ENCODE measurements at places on chromosomes 1 and 21.

DNA sequence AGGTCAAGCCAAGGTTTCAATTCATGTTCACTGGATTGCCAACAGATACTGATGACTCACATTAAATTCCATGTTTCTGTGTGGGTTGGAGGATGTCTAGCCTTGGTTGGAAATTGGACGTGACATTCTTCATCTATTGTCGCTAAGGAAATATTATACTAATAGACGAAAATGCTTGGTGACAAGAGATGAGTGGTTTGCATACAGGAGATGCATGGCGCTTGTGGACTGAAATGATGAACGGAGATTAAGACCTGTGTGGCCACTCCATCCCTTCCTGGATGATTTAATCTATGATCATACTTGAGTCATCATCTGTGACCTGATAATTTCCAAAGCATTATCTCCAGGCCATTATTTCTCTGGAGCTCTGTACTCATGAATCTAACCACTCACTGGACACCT is 97.0 kb upstream of the CD34 start:
- peak; percentile 59 for DNase-seq

GRCh38 chr1:173164178-173164577 is 43.0 kb downstream of the TNFSF4 start:
- no peak for DNase-seq

GRCh38 chr1:235423214-235423652 is 56.0 kb downstream of the TBCE start:
- DNase-seq, result no peak

GRCh38 chr1:115327270-115327669 is 10.8 kb downstream of the NGF start:
- no peak for DNase-seq

- DNase-seq, result no peak
Observed at GRCh38 chr1:207909687-207910086, 1.2 kb downstream of the CD34 start.

DNA sequence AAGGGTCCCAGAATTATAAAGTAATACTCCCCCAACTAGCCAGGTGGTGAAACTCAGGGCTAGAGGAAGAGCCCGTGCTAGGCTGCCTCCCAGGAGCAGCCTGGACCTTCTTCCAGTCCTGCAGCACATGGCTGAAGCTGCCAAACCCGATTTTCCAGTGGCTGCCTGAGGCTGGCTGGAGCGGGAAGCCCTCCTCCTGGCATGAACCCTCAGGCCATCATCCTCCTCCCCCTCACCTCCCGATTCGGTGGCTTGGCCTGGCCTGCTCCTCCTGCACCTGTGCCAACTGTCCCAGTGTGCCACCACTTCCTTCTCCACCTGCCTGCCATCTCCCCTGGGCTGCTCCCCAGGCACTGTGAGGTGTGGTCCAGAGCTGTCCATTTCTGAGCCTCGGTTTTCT is 3.0 kb upstream of the TSPAN1 start:
- DNase-seq, result no peak

DNA sequence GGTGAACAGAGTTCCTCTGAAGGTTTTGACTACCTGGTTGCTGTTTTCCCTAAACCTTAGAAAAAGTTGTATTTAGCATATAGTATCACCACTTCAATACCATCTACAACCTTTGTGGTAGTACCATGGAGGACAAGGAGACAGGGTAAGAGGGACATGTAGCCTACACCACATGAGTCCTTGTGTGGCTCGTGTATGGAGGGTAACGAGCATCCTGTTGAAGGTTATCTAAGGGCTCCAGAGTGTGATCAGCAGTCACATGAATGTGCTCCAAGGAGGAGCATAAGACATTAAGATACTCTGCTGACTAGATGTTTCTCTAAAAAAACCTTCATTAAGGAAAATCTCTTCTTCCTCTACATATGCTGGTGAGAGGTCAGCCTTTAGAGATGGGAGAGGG is 67.3 kb downstream of the VCAM1 start:
- no peak for DNase-seq

DNA sequence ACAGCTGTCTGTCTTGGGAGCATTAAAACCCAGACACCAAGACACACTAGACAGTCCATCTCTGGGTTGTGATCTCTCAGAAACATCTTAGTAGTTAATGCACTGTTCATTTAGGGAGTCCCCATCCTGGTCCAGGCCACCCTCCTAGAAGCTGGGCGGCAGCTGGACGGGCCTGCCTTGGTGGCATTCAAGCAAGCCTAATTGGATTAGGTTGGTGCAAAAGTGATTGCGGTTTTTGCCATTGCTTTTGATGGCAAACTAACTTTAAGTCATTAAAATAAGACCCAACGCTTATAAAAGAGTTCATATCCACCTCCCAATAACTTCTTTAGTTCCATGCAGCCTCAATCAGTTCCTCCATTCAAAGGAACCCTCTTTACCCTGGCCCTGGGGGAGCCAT is 21.7 kb downstream of the ATP5PO start:
- no peak for DNase-seq

DNA sequence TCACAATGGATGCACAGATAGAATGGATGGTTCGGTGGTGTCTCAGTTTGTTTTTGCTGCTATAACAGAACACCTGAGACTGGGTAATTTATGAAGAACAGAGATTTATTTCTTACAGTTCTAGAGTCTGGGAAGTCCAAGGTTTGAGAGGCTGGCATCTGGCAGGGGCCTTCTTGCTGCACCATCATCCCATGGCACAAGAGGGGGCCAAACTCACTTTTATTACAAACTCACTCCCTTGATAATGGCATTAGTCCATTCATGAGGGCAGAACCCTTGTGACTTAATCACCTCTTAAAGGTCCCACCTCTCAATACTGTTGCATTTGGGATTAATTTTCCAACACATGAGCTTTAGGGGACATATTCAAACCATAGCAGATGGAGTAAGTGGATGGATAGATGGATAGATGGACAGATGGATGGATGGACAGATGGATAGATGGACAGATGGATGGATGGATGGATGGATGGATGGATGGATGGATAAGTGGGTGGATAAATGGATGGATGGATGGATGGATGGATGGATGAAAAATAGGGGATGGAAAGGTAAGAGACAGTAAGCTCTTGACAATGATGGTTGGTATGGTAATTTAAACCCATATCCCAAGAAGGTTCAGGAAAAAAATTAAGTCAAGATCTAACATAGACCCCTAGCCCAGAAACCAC is 16.5 kb downstream of the CAMK2N1 start:
- DNase-seq, result no peak

GRCh38 chr1:9689011-9689706 is 37.6 kb downstream of the PIK3CD start:
- DNase-seq, result peak; percentile 64

DNA sequence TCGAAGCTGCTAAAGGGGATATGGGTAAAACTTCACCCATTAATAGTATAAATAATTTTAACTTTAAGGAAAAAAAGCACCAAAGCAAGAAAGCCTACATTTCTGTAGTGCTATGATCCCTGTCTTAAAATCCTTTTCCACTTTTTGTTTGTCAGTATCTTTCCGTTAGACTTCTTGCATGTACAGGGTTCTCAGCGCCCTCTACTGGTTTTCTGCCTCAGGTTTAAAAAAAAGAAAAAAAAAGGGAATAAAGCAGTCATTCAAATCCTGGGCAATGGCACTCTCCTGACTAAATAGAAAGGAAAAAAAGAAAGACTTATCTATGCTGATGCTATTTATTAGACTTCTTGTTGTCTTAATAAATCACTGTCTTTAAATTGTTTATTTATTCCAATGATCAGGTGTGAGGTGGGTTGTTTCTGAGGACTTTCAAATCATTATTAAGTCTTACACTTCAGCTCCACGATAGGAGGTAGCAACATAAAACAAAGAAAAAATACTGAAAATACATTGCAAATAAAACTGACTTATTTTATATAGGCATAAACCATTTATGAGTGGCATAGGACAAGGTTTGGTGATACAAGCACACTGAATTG is 475.4 kb upstream of the NR5A2 start:
- DNase-seq, result peak; percentile 80

GRCh38 chr1:240441669-240442068 is 170.3 kb downstream of the GREM2 start:
- DNase-seq, result no peak

DNA sequence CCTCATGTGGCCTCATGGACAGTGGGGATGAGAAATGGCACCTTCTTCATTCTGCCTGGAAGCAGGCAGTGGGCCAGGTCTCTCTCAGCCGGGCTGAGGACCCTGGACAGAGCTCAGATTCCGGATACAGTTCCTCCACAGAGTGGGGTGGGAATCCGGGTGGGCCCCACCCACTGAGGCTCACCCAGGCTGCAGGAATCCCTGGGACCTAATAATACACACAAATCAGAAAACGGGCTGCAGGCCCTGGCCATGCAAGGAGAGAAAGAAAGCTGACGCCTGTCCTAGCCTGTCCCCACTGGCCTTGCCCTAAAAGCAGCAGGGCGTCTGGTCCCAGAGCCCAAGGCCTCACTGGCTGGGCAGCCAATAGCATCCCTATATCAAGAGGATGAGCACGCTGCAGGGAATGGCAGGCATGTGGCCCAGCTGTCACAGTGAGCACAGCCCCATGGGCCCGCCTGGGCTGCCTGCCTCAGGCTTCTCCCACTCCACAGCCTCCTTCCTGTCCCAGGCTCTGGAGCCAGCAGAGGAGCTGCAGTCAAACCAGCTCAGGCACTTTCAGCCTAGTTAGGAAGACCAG is 25.3 kb downstream of the ACTA1 start:
- DNase-seq, result no peak

- peak; percentile 64 for DNase-seq
Observed at GRCh38 chr1:154730259-154730658, 122.3 kb upstream of the ADAR start.

Measured in astrocyte of the spinal cord (primary cell).